Glomerular endothelial cell (primary cell): ENCODE measurements at places on chromosomes 3 and 15. TPM values are rescaled to one million over a fixed set of nuclear protein-coding genes. Genes with fewer than 3 reads are reported as not detected.

A4GNT gene
- total RNA-seq, result not detected in 2 replicates

MINAR1 gene
- 0.29 and 1.5 TPM in 2 replicates for total RNA-seq

SST gene
- total RNA-seq, result not detected in 2 replicates

GPR149 gene
- total RNA-seq, result not detected in 2 replicates

ALS2CL gene
- total RNA-seq, result 7.8 and 13.5 TPM in 2 replicates

CNTN4 gene
- total RNA-seq, result 0.12 and 0.19 TPM in 2 replicates

TLR9 gene
- not detected in 2 replicates for total RNA-seq

SH2D7 gene
- total RNA-seq, result not detected in 2 replicates

SEMA6D gene
- total RNA-seq, result 2.7 and 5.6 TPM in 2 replicates

PLA2G4B gene
- 0.48 and 0.58 TPM in 2 replicates for total RNA-seq

MBNL1 gene
- total RNA-seq, result 261 and 262 TPM in 2 replicates

MESP2 gene
- 0.15 TPM in 1 of 2 replicates, not detected in the other for total RNA-seq

OR5K2 gene
- total RNA-seq, result not detected in 2 replicates

TRPM1 gene
- not detected in 2 replicates for total RNA-seq

IREB2 gene
- 19.1 and 27.2 TPM in 2 replicates for total RNA-seq

ACKR4 gene
- 0.58 and 0.64 TPM in 2 replicates for total RNA-seq

ACSBG1 gene
- total RNA-seq, result under 0.01 TPM in 1 of 2 replicates, not detected in the other

GOLGA8T gene
- 0.23 TPM in 1 of 2 replicates, not detected in the other for total RNA-seq

RTP4 gene
- 0.78 and 4.6 TPM in 2 replicates for total RNA-seq

DAZL gene
- not detected in 2 replicates for total RNA-seq
